ENCODE measurements at places on chromosomes 6 and 20.
A peak's percentile ranks its signal among the peaks of the same experiment; 100 is the strongest.

DNA sequence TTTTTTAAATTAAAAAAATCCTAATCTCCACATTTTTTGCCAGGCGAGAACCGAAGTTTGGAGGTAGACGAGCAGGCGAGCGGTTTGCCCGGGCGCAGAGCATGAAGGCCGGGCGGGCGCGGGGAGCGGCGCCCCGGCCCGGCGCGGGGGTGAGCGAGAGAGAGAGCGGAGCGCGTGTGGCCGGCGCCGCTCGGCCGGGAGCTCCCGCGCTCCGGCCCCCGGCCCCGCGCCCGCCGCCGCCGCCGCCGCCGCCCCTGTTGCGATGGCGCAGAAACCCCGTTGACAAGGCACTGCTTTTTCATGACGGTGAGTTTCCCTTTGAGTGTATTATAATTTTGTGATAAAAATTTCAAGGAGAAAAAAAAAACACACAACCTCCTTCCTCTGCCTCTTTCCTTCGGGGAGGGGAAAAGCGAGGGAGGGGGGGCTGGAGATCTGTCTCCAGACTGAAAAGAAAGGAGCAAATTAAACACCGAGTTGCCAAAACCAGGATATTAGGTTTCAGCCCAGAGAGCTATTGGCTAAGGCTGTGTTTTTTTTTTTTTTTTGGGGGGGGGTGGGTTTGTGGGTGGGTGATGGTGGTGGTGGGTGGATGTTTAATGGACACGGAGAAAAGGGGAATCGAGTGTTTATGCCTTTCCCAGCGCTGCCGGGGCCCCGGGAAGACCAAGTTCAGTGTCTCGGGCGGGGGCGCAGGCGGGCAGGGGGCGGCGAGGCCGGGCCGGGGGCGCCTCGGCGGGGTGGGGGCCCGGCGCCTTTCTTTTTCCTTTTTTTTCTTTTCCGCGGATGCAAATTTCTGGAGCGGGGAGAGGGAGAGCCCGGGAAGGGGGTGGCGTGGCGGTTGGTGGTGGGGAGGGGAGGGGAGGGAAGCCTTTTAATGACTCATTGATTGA lies at the start of gene BICRAL:
Gene BICRAL (plus strand): TSS at position 257 of the 893 bp plus-strand sequence. CDS start 39,971 bp downstream, outside the sequence.
- DNase-seq = peak; percentile 67

DNA sequence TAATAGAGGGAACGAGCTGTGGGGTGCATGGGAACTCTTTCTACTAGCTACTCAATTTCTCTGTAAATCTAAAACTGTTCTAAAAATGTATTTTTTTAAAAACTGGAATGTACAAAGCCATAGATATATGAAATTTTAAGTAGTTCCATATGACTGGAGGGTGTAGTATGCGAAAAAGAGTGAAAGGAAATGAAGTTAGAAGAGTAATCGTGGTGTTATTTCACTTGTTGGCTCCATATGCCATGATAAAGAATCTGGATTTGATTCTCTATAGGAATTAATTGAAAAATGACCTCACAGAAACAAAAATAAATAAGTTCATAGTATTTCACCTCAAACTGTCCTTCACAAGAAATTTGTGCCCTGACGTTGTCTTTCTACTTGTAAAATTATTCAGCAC lies 500.2 kb downstream of the TENT5A start:
- DNase-seq = no peak

GRCh38 chr6:125611573-125612344 lies 137.7 kb upstream of the HEY2 start:
- DNase-seq = no peak

- DNase-seq = no peak
These were observed 24.8 kb upstream of the FOXQ1 start for GRCh38 chr6:1287103-1287591.

DNA sequence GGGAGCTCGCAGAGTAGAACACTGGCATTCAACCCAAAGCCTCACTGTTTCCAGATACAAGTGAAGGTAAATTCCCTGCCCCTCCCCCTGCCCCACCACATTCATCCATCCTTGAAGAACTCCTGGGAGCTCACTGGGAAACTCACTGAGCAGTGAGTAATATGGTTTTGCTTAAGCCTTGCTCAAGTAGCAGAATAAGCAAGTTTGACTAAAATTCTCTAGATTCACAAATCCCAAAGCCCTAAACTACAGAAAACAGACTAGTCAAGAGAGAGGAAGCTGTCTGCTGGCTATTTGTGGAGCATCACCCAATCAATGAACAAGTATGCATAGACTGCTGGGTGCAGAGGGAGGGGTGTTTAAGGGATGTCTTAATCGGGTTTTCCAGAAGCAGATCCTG lies 82.1 kb downstream of the UNC5CL start:
- DNase-seq = no peak

DNA sequence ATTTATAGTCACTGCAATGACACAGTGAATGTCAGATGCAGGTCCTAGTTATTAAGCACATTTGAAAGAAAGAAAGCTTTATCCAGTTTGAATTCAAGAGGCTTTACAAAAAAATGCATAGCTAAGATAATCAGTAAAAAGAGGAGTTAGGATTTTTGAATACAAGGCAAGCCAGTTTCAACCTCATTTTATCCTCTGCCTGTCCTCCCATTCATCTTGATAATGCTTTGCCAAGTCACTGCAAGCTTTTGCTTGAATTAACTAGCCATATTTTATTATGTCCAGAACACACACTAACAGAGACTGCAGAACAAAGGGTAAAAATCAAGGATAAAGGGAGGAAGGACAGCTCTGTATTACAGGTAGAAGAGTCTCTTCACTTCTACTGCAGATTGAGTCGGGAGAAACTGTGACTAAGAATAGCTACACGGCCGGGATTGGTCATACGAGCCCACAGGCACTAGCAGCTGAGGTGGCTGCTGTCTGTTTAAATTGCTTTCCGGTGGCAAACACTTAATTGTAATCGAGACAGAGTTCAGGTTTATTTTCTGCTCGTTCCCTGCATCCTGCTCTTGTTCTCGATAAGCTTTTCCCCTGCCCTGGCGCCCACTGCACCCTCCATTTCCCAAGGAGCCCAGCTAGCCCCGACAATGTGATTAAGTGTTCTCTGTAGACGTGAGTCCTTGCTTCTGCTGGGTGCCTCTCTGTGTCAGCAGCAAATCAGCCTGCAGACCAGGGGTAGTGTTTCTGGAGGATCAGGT lies 30.5 kb upstream of the AKAP12 start:
- no peak for DNase-seq

DNA sequence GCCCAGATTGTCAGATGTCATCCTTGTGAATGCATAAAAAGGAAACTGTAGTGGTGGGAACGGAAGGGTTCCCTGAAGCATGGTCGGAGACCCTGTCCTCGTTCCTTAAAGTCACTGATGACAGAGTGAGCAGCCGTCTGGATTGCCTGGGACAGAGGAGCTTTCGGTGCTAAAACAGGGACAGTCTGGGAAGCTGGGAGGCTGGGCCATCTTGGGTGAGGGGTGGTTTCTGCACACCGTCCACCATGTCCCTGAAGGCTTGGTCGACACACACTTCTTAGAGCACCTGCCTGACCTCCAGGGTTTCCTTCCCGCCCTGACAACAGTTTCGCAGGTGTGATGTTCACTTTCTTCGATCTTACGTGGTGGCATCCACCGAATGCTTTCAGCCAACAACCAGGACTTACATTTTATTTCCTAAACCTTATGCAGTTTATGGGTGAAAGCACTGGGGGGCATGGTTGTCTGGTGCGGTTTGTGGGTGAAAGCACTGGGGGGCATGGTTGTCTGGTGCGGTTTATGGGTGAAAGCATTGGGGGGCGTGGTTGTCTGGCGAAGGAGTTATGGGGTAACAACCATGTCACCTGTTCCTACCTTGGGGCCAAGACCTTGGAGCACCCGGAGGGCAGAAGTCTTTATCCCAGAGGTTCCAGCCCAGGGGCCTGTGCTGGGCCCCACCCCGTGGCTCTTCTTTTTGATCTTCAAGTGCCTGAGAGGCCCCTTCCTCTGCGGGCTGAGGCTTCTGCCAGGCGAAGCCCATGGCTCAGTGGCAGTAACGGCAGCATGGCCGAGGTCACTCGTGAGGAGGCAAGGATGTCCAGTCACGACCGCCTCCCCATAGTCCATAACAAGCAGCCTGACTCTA lies 81.7 kb upstream of the FRMD1 start:
- DNase-seq = no peak

DNA sequence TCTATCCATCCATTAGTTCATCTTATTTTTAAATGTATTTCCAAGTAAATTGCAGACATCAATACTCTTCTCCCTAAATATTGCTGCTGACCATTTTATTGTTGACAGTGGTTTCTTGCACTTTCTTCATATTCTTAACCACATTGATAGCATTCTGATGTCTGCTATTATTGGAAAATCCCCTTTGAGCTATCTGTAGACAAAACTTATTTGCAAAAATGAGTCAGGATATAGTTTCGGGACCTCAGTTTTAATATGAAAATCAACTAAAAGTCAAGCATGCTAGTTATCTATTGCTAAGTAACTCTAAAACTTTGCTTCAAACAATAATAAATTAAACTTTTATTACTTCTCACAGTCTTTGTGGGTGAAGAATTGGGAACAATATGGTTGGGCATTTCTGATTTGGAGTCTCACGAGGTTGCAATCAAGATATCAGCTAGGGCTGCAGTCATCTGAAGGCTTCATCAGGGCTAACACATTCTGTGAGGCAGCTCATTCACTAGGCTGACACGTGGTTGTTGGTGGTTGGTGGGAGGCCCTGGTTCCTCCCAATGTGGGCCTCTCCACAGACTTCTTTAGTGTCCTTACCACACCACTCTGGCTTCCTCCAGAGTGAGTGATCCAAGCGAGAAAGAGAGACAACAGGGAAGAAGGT lies 32.7 kb downstream of the CD109 start:
- DNase-seq = no peak

- no peak for DNase-seq
These were observed 143.2 kb upstream of the TENT5A start for GRCh38 chr6:81895511-81896185.

GRCh38 chr20:34316196-34316814 lies 13.2 kb upstream of the AHCY start:
- no peak for DNase-seq
